Tibial nerve (tissue), 4 donors: ENCODE measurements at places on chromosomes 7 and 10. TPM values are rescaled to one million over a fixed set of nuclear protein-coding genes. Genes with fewer than 3 reads are reported as not detected.

- no peak for DNase-seq
- H3K27ac ChIP-seq = no peak overlapping the region
- H3K27me3 ChIP-seq = no peaks in the 10 kb centered on the region
- H3K4me3 ChIP-seq = no peak overlapping the region
Measured at GRCh38 chr10:33125522-33126517, 167.8 kb upstream of the ITGB1 start.

TAS2R5 gene
- total RNA-seq = 5.7 TPM

PIK3CG gene
- 3.1 TPM for total RNA-seq

ZMIZ2 gene
- 31.9 TPM for total RNA-seq

- H3K4me3 ChIP-seq = no peak overlapping the region
- H3K27me3 ChIP-seq = no peaks in the 10 kb centered on the region
- DNase-seq = no peak
- H3K36me3 ChIP-seq = no peaks in the 10 kb centered on the region
- no peak overlapping the region for H3K27ac ChIP-seq
Measured at GRCh38 chr10:48227213-48227612, 47.3 kb downstream of the FRMPD2 start.

DNA sequence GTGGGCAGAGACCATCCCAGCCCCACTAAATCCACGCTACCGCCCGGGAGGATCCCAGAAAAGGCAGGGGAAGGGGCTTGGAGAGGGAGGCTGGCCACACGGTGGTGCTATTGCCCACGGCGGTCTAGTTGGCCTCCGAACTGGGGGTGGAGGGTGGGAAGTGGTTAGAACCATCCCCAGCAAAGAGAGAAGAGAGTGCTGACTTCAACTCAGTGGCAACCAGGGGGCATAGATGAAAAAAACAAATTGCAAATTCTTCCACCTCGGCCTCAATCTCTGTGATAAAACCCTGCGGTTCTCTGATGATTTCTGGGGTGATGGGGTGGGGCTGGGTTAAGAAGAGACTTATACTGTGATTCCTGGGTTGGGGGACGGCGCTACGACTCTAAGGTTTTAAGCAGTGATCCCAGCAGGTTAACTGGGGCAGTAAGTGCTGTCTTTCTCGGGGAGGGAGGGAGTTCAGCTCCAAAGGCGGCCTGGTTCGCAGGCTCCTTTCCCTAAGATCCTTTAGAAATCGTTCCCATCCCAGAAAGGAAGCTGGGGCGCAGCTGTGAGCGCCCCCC, 154.5 kb upstream of the LYZL2 start:
- H3K27me3 ChIP-seq = no peaks in the 10 kb centered on the region
- peak; percentile 84 for DNase-seq
- H3K27ac ChIP-seq = peak overlapping the region; percentile 88
- no peaks in the 10 kb centered on the region for H3K36me3 ChIP-seq
- peak overlapping the region; percentile 71 for H3K4me3 ChIP-seq

ASZ1 gene
- not detected for total RNA-seq

DNA sequence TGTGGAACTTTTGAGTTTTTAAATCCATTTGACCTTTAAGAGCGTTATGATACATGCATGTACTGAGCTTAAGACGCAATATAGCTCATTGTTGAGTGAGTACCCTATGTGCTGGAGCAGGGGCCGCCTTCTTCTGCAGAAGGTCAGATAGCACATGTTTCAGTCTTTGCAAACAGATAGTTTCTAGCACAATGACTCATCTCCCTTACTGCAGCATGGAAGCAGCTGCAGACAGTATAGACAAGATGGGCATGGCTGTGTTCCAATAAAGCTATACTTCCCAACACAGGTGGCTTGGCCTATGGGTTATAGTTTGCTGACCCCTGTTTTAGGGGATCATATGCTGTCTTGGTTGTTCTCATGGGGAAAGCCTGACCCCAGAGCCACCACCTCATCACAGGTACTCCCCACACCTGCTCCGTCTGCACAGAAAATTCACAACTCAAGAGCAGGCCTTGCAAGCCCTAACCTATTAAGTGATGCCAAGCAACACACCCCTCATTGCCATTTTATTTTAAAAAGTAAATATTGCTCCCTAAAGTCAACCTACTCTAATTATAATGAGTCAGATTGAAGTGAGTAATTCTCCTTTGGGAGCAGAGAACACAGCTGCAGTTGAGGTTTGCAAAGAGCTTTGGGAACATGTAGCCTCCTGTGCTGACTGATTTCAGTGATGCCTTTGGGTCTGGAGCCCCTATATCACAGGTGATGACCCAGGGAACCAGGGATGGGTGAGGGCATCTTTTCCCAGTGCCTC, 330.1 kb downstream of the PAXIP1 start:
- no peaks in the 10 kb centered on the region for H3K27me3 ChIP-seq
- no peaks in the 10 kb centered on the region for H3K4me1 ChIP-seq
- H3K36me3 ChIP-seq = no peaks in the 10 kb centered on the region

DNA sequence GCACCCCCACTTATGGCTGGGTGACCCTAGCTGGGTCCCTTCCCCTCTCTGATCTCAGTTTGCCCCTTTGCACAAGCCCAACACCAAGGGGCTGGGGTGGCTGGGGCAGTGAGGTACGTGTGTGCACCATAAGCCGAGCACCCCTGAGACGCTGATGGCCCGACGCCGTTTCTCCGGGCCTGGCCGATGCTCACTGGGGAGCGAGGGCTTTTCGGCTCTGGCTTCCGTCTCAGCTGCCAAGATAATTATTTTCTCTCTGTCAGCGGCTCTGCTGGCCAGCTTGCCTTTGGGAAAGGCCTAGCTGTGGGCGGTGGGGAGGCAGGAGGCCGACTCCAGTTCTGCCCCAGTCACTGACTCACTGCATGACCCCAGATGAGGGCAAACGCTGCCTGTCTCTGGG, 91.0 kb downstream of the ZMIZ1 start:
- H3K27me3 ChIP-seq = no peaks in the 10 kb centered on the region
- H3K4me1 ChIP-seq = peaks cover 93% of the 10 kb centered on the region
- no peaks in the 10 kb centered on the region for H3K36me3 ChIP-seq
- no peak for DNase-seq
- peak overlapping the region; percentile 97 for H3K27ac ChIP-seq

GRCh38 chr7:107430057-107430456, 39.8 kb upstream of the GPR22 start:
- H3K4me3 ChIP-seq = no peak overlapping the region
- H3K4me1 ChIP-seq = no peaks in the 10 kb centered on the region
- no peak for DNase-seq
- H3K36me3 ChIP-seq = peaks cover 15% of the 10 kb centered on the region
- no peaks in the 10 kb centered on the region for H3K27me3 ChIP-seq

DNA sequence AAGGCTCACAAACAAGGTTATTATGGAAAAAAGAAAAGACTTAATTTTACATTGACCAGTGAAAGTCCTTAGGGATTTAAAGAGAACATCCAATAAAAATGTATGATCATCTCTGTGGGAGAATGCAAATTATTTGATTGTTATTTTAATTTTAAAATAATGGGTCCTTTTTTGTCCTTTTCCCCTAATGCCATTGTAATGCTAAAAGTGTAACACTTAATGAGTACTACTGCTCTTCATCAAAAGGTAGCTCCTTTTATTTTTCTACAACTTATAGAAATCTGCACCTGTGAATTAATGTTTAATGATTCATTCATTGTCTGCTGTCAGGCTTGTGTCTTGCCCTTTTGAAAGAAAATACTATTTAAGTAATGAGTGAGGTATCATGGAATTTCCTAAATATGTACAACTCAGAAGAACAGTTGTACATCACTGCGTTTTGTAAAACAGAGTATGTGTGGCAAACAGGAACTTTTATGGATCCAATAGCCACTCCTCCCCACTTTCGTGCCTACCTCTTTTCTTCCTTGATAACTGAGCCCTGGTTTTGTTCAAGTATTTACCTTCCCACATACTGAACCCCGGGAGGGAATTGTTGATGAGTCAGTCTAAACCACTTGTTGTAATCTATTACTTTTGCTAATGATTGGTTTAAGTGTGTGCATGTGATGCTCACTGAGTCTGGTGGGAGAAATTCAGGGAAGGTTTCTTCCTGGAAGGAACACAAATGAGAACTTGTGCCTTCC, 19.9 kb upstream of the TRUB1 start:
- no peak for DNase-seq
- no peaks in the 10 kb centered on the region for H3K27me3 ChIP-seq
- no peaks in the 10 kb centered on the region for H3K4me1 ChIP-seq
- H3K27ac ChIP-seq = no peak overlapping the region
- H3K36me3 ChIP-seq = no peaks in the 10 kb centered on the region

DNA sequence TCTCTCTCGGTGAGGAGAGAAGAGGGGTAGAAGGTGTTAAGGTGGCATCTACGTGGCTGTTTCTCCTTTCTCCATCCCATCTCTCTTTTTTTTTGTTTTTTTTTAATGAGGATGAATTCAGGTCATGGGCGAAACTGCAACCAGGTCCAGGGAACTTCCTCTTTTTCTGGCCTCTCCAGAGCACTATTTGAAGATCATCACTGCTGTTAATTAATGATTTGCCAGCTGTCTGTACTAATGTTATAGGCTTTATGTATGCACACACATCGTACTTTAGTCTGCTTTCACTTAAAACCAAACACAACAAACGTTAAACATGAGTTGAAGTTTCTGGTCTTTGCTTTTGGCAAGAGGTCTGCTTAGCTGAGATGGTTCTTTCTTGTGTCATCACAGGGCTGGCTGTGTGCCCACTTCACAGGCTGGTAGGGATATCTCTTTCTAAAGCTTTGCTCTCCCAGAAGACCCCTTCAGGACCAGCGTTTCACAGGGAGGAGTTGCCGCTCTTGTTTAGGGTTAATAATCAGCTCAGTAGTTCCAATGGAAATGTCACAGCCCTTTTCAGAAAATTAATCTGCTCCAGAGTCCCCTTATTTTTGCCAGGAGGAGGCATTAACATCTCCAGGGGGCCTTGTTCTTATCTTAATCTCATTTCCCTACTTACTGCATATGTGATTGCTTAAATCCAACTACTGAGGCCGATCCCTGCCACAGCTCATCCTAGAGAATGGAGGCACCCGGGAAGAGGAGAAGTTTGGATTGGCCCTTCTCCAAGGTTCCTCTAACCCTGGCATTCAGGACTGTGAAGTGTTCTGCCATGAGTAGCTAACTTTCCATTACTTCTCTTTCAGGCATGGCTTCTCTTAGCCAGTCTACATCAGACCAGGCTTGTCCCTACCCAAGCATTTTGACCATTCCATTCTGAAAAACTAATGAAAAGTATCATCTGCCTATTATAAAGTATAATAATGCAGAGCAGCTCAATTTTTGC, 273.9 kb upstream of the NFE2L3 start:
- no peak overlapping the region for H3K27ac ChIP-seq
- H3K27me3 ChIP-seq = no peaks in the 10 kb centered on the region
- H3K4me1 ChIP-seq = no peaks in the 10 kb centered on the region

DNA sequence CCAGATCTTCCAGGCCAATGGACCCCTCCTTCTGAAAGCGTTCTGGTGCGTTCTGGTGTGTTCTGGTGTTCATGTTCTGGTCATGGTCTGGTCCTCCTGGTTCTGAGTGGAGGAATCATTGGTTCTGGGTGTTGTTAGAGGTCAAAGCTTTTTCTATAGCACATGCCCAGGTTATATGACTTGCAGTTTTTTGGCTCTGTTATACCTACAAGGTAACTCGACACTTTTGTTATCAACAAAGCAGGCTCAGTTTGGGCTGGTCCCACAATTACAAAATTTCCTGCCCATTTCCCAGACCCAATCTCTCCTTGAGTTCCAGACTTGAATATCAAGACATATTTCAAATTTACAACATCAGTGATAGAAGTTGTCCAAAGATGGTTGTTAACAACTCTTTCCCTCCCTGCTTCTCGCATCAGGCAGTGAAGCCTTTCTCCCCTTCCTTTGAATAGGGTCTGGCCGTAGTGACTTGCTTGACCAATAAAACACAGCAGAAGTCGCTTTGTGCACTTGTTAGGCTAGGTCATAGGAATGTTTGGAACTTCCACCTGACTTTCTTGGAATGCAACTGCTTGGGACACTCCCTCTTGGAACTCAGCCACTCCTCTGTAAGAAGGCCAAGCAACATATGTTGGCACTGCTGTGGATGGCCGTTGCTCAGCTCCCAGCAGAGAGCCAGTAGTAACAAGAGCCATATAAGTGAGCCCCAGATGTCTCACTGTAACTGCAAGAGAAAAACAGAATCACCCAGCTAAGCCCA, 83.1 kb upstream of the STEAP1B start:
- no peak overlapping the region for H3K4me3 ChIP-seq
- H3K27me3 ChIP-seq = no peaks in the 10 kb centered on the region
- no peaks in the 10 kb centered on the region for H3K36me3 ChIP-seq
- H3K27ac ChIP-seq = no peak overlapping the region
- H3K4me1 ChIP-seq = peaks cover 24% of the 10 kb centered on the region
- no peak for DNase-seq

- no peak overlapping the region for H3K4me3 ChIP-seq
- H3K36me3 ChIP-seq = peaks cover 48% of the 10 kb centered on the region
- peaks cover 9% of the 10 kb centered on the region for H3K4me1 ChIP-seq
- no peak for DNase-seq
- no peaks in the 10 kb centered on the region for H3K27me3 ChIP-seq
- peak overlapping the region; percentile 20 for H3K27ac ChIP-seq
Measured at GRCh38 chr7:37128327-37129034, 320.2 kb downstream of the ELMO1 start.

FEZF1 gene
- 0.22 TPM for total RNA-seq

- H3K27ac ChIP-seq = no peak overlapping the region
- DNase-seq = no peak
- no peaks in the 10 kb centered on the region for H3K27me3 ChIP-seq
- H3K36me3 ChIP-seq = no peaks in the 10 kb centered on the region
- H3K4me3 ChIP-seq = no peak overlapping the region
- no peaks in the 10 kb centered on the region for H3K4me1 ChIP-seq
Measured at GRCh38 chr10:66746246-66746645, 179.6 kb upstream of the LRRTM3 start.

DNA sequence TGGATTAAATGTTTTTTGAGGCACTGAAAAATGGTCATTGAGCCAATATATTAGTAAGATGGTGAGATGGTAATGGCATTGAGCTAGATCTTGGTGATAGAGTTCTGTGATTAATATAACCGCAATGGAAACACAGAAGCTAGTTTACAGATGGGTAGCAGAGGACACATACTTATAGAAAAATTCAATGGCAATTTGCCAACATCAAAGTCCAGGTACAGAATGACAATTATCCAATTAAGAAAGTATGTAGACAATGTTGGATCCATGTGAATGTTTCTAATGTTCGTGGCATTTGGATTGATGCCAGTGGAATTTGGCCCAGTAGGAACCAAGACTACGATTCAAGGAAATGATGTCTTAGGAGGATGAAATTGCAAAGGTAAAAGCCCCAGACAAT, 187.8 kb downstream of the GNAT3 start:
- no peak overlapping the region for H3K4me3 ChIP-seq
- no peaks in the 10 kb centered on the region for H3K4me1 ChIP-seq
- H3K27ac ChIP-seq = no peak overlapping the region
- H3K27me3 ChIP-seq = no peaks in the 10 kb centered on the region
- H3K36me3 ChIP-seq = no peaks in the 10 kb centered on the region
- DNase-seq = no peak

- DNase-seq = no peak
- no peak overlapping the region for H3K4me3 ChIP-seq
- no peaks in the 10 kb centered on the region for H3K4me1 ChIP-seq
- H3K36me3 ChIP-seq = no peaks in the 10 kb centered on the region
Measured at GRCh38 chr7:17613338-17614041, 315.0 kb downstream of the AHR start.
